ENCODE measurements at places on chromosomes 6 and 20.
A peak's percentile ranks its signal among the peaks of the same experiment; 100 is the strongest.

GRCh38 chr20:17306427-17306826 lies 79.6 kb downstream of the PCSK2 start:
- DNase-seq = no peak

DNA sequence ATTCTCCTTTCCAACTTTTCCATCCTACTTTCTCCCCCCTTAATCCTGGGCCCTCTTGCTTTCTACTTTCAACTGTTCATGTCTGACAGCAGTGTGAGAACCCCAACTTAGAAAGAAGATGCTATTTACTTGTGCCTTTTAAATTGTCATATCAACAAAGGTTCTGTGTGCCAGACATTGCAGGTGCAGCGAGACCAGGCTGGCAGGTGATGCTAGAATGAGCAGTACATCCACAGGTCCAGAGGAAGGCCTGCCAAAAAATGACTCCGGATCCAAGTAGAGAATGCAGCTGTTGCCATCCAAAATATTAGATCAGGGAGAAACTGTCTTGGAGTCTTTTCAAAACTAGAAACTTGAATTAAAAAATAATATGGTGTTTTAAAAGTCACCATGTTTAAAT lies 510.5 kb downstream of the LMBRD1 start:
- no peak for DNase-seq

GRCh38 chr6:87095087-87095509 lies at the start of gene CGA:
Gene CGA (minus strand): TSS chr6:87095106. CDS start chr6:87088200, 6,906 bp downstream.
- DNase-seq = no peak

- DNase-seq = no peak
These were observed 20.5 kb upstream of the CDKN1A start for GRCh38 chr6:36657942-36658544.

DNA sequence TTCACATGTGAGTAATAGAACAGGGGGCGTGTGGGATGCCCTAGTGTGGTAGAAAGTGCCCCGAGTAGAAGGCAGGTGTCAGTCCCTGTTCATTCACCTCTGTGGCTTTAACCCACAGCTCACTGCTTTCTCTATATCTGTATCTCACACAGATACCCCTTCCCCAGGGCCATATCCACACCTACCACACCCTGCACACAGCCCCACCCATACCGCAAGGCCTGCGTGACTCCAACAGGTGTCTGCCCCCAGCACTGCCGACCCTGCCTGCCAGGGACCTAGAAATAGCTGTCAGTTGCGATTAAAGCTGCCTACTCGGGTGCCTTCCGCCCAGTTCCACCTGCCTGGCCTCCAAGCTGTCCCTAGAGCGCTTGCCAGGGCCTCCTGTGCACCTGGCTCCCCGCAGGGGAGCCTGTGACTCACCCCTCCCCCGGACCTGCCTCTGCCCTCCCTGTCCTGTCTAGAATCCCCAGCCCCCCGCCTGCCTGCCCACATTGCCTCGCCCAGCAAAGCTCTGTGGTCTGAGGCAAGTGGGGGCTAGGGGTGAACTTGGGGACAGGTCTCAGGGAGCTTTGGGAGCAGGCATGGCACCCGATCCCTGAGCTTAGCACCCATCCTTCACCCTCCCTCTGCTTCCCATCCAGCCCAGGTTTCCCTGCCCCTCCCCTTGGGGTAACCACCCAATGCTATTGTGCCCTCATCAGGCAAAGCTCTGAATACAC lies 38.3 kb upstream of the ID1 start:
- DNase-seq = no peak

DNA sequence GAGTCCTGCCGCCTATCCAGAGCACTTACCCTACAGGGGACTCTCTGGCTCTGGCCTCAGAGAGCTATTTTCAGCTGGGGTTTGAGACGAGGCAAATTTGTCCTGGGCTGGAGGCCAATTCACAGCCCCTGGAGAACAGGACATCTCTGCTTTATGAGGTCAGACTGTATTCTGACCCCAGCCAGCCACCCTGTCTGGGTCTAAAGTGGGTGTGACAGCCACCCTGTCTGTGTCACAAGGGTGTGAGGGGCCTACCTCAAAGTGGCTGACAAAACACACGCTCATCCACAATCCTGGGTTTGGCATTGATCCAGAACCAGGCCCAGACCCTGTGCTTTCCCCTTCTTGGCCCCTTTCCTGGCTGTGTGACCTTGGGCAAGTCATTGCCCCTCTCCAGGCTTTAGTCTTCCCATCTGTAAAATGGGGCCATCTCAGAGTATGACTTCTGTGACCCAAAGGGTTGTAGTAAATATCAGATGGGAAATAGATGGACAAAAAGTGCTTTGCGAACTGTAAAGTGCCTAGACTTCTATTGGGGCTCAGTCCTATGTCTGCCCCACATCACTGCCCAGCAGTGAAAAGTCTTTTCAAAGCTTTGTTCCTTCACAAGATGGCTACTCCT lies 44.1 kb upstream of the TGM2 start:
- DNase-seq = no peak

GRCh38 chr6:37878150-37878710 lies 58.7 kb downstream of the ZFAND3 start:
- no peak for DNase-seq

DNA sequence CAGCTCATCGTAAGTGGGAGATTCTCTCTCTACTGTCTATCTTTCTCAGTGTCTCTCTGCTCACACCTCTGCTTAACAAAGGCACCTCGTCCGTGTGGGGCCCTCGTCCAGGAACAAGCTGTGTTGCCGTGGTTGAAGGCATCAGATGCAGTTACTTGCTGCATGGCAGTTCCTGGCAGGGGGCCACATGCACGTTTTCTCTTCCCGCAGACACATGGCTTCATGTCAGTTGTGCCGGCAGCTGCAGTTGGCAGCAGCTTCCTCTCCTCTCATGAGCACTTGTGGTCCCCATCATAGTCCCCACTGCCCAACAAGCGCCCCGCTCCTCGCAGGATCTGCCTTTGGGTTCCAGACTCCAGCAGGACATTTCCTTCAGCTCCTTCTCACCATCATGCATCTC lies 7.1 kb upstream of the AFDN start:
- DNase-seq = no peak

DNA sequence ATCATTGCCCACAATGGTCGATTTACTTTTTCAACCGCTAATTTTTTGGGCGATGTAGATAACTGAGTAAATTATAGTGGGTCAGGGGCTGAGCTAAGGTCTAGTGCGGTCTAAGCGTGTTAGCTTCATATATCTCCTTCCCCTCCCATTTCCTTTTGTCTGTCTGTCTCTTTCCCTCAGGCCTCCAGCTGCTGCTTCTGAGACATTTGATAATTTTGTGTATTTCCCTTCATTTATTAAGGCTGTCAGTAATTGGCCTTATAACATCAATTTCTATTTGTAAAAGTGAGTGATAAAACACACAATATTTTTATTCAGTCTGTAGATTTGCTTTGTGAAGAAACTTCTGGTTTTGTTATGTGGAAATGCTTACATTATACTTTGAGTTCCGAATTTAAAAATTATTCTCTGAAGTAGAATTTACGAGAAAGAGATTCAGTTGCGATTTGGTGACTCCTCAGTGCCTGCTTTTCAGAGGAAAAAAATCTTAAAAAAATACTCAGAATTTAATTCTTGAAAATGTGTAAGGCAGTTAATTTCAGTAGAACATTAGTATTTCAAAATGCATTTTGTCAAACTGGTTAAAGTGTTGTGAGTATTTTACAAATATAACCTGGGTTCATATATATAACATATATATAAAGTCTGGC lies 1.4 kb downstream of the TMEM170B start:
- DNase-seq = no peak

DNA sequence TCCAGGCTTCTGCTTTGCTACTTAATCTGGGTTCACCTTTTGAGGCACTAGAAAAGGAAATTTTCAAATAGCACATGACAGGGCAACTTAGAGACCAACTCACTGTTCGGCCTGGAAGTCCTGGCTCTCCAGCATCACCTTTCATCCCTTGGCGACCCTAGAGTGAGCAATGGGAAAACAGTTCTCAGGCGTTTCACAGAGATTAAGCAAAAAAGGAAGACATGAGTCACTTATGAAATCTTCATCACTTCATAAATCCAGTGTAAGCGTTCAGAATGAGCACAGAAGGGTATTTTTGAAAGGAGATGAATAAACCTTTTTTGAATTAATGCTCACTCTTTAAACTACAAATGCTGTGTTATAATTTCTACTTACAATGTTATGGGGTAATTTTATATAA lies 104.0 kb downstream of the COL12A1 start:
- DNase-seq = peak; percentile 35

- DNase-seq = no peak
These were observed 131.5 kb upstream of the F13A1 start for GRCh38 chr6:6452002-6452401.
